ENCODE measurements at places on chromosomes 7 and 10.

DNA sequence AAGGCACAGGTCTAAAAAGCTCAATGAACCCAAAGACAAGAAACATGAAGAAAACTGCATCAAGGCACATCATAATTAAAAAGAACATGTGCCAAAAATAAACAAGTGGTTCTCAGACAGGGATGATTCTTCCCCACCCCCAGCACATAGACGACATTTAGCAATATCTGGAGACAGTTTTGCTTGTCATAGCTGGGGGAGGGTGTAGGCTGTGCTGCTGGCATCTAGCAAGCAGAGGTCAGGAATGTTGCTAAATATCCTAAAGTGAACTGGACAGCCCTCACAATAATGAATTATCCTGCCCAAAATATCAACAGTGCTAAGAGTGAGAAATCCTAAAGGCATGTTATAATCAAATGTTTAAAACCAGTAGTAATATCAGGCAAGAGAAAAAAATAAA, 122.6 kb downstream of the MICU1 start:
- no peak for DNase-seq
- H3K27me3 ChIP-seq: no peaks in the 10 kb centered on the region

GRCh38 chr7:20131776-20132175, 85.4 kb downstream of the MACC1 start:
- no peaks in the 10 kb centered on the region for H3K4me1 ChIP-seq
- no peak for DNase-seq
- H3K27me3 ChIP-seq: no peaks in the 10 kb centered on the region
- no peaks in the 10 kb centered on the region for H3K36me3 ChIP-seq
- no peak overlapping the region for H3K27ac ChIP-seq

DNA sequence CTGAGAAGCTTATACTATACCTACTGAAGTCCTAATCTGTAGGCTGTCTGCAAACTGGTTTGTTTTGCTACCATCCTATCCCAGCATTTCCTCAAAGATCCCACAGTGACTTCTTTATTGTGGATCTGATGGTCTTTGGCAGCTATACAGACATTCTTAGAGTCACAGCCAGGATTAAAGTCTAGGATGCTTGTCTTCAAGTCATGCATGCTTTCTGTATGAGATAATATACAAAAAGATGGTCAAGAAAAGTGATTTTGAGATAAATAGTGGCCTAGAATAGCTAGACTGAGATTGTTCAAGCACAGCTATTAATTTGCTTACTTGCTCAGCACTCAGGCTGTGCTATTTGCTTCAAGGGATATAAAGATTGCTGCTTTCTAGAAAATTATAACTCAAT, 454.4 kb downstream of the AUTS2 start:
- no peaks in the 10 kb centered on the region for H3K4me1 ChIP-seq
- H3K4me3 ChIP-seq: no peak overlapping the region
- DNase-seq: no peak
- no peak overlapping the region for H3K27ac ChIP-seq
- no peaks in the 10 kb centered on the region for H3K36me3 ChIP-seq
- no peaks in the 10 kb centered on the region for H3K27me3 ChIP-seq

DNA sequence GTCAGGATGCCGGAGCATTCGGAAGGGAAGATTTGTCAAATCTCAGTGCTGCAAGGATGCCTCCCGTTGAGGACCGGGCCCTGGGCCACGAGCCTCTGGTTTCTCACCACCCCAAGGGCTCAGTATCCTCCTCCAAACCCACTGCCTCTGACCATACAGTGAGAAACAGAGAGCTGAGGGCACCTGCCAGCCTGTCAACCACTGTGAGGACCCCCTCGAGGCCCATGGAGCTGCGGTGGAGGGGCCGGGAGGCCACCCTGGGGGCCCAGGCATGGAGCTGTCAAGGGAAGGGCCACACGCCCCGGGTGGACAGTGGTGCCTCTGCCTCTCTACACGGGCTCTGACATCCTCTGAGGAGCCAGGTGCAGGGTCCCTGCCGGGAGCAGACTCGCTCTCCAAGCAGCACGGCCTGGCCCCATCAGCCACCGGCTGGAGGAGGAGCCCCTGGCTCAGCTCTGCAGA, 248.0 kb upstream of the TCERG1L start:
- no peaks in the 10 kb centered on the region for H3K36me3 ChIP-seq
- no peak overlapping the region for H3K27ac ChIP-seq
- H3K4me1 ChIP-seq: no peaks in the 10 kb centered on the region
- H3K4me3 ChIP-seq: no peak overlapping the region
- no peak for DNase-seq
- peaks cover 33% of the 10 kb centered on the region for H3K27me3 ChIP-seq

DNA sequence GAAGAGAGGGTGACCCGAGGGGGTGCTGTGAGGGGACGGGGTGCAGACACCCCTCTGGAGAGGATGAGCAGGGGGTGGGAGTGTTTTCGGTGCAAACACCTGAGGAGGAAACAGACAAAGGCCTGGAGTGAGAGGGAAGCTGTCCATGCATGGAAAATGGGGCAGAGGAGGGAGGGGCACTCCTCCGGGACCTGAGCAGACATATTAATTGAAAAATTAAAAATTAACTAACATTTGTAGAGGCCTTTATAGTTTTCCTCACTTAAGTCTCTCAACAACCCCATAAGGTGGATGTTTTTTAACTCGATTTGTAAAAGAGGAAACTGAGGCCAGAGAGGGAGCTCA, 1.2 kb downstream of the VPS37D start:
- no peak for DNase-seq
- H3K4me1 ChIP-seq: peaks cover 8% of the 10 kb centered on the region
- no peaks in the 10 kb centered on the region for H3K27me3 ChIP-seq

DNA sequence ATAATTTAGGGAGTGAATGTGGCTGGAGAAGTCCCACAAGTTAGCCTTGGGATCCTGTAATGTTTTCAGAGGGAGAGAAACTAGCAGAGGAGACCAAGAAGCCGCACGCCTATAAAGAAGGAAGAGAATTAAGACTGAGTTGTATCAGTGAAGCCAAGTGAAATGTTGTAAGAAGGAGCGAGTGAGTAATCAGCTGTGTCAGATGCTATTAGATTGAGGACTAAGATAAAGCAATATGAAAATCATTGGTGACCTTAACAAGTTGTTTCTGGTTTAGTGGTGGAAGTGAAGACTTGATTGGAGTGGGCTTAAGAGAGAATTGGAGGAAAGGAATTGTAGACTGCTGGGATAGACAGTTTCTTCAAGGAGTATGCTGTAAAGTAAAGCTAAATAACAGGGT, 8.8 kb downstream of the CCSER2 start:
- DNase-seq: no peak
- H3K27ac ChIP-seq: no peak overlapping the region
- H3K4me3 ChIP-seq: no peak overlapping the region

- H3K27ac ChIP-seq: no peak overlapping the region
- no peaks in the 10 kb centered on the region for H3K27me3 ChIP-seq
- H3K36me3 ChIP-seq: no peaks in the 10 kb centered on the region
These were observed 43.9 kb upstream of the KCND2 start for GRCh38 chr7:120229084-120229483.

- no peak overlapping the region for H3K4me3 ChIP-seq
- peak overlapping the region; percentile 100 for H3K27ac ChIP-seq
- H3K4me1 ChIP-seq: peaks cover 53% of the 10 kb centered on the region
- peak; percentile 72 for DNase-seq
- H3K36me3 ChIP-seq: peaks cover 14% of the 10 kb centered on the region
- no peaks in the 10 kb centered on the region for H3K27me3 ChIP-seq
These were observed 10.8 kb downstream of the KLF6 start for GRCh38 chr10:3774018-3774813.

- no peaks in the 10 kb centered on the region for H3K4me1 ChIP-seq
- no peaks in the 10 kb centered on the region for H3K36me3 ChIP-seq
- no peak overlapping the region for H3K27ac ChIP-seq
- no peak for DNase-seq
- H3K4me3 ChIP-seq: no peak overlapping the region
- H3K27me3 ChIP-seq: peaks cover 3% of the 10 kb centered on the region
These were observed 129.2 kb upstream of the UNC5B start for GRCh38 chr10:71082960-71083715.

- no peak overlapping the region for H3K4me3 ChIP-seq
- peaks cover 21% of the 10 kb centered on the region for H3K36me3 ChIP-seq
- DNase-seq: no peak
- no peaks in the 10 kb centered on the region for H3K4me1 ChIP-seq
- H3K27ac ChIP-seq: no peak overlapping the region
- H3K27me3 ChIP-seq: no peaks in the 10 kb centered on the region
These were observed 22.2 kb downstream of the TMEM209 start for GRCh38 chr7:130182990-130183389.

DNA sequence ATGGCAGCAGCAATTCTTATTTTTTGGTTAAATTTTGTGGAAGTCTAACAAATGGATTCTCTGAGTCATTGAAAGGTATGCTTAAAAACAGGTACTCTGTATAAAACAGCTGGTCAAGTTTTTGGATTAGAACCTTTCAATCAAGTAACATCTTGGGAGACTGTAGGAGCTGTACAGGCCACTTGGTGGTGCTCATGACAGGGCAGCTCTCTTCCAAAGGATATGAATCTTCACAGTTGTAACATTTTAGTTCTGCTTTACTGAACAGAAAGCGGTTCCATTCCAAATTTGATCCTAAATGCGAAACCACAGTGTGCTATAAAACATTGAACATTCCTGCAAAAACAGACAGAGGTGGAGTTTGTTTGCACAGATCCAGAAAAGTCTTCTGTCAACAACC, 44.5 kb upstream of the AGR3 start:
- H3K4me3 ChIP-seq: no peak overlapping the region
- no peaks in the 10 kb centered on the region for H3K36me3 ChIP-seq
- H3K27me3 ChIP-seq: no peaks in the 10 kb centered on the region
- no peak for DNase-seq
- H3K4me1 ChIP-seq: no peaks in the 10 kb centered on the region
- H3K27ac ChIP-seq: no peak overlapping the region
